8988T (cell line): ENCODE measurements at places on chromosomes 1 and 21.

GRCh38 chr1:66788231-66788939 lies 12.7 kb downstream of the INSL5 start:
- DNase-seq: no peak

DNA sequence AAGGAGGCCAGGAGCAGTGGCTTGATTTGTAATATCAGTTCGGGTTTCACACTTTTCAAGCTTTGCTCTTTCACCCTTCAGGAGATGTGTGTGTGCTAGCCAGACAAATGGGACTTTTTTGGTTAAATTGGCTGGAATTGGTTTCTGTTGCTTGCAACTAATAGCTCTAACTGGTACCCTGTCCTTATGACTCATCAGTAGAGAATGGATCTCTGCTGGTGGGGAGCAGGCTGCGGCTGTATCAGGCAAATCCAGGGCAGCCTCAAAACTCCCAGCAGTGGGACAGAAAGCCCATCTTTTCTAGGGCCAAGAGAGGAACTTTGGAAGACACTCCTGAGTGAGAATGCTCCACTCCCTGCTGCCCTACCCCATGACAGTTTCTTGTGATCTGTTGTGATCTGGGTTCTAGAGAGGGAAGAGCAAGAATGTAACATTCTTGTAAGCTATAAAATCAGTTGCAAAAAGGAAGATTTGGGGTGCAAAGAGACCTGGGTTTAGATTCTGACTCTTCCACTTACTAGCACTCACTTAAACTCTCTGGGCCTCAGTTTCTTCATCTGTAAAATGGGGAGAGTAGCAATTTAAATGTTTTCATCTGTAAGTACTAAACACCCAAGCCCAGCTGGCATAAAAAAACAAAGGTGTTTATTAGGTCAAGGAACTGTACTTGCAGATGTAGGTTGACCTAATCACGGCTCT lies 257.0 kb upstream of the TMEM51 start:
- no peak for DNase-seq

GRCh38 chr1:232635778-232636356 lies 5.9 kb upstream of the SIPA1L2 start:
- DNase-seq: no peak

DNA sequence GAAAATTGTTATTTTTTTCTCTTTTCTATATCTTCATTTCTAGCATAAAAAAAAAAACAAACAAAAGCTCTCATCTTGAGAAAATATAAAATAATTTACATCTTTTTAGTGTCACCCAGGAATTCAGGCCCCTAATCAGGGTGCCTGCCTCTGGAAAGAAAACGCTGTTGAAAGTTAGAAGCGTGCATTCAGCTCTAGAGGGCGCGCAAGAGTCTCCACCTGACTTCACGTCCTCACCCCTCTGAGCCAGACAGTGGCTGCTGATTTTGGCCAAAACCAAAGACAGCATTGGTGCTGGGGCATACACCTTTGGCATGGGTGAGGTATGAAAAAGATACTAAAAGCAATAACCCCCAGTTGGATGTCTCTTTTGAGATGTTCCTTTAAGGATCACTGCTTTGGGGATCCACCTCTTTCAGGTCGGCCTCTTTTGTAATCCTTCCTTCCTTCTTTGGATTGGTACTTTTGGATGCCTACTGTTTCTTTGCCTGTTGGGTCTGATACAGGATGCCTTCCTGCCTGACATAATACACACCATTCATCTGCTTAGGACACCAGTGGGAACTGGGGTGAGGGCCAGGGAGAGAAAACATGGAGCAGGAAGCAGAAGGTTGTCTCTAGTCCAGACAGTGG lies 77.6 kb upstream of the CHRM3 start:
- no peak for DNase-seq

DNA sequence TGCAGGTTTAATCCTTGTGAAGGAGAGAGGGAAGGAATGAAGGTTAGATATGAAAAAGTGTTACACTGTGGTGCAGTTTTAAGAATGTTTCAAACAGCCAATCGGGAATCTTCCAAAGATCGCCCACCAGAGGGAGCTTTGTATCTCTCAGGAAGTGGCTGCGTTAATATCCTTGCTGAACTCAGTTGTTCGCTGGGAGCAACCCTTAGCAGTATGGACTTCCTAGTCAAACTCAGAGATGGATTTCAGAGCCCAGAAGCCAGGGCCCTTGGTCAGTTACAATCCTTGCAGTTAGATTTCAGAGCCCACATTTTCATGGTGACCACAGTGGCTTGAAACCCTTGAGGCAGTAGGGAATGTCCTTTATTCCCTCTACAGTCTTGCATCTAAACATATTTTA lies 136.2 kb downstream of the NTNG1 start:
- DNase-seq: no peak

GRCh38 chr1:201789245-201789644 lies 39.7 kb upstream of the IPO9 start:
- DNase-seq: no peak

DNA sequence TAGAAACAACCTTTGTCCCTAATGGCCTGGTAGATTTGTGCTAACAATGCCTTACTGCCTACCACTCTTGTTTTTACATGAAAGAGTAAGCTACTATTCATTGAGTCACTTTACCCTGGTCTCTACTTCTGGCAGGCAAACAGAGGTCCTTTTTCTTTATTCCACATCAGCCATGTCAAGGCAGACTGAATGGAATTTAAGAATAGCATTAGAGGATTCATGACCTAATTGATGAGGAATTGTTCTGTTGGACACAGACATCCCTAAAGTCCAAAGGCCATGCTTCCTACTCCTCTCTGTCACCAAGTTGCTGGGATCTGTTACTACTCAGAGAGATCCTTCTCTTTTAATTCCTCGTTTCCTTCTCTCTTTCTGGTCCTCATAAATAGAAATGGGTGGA lies 229.1 kb upstream of the ZP4 start:
- no peak for DNase-seq

GRCh38 chr1:201260648-201261311 lies 22.5 kb upstream of the PKP1 start:
- no peak for DNase-seq

GRCh38 chr21:45867671-45868081 lies 113.9 kb upstream of the COL6A1 start:
- DNase-seq: no peak

GRCh38 chr1:154769193-154769895 lies 100.7 kb downstream of the KCNN3 start:
- no peak for DNase-seq

- no peak for DNase-seq
These were observed 23.4 kb downstream of the CACNA1E start for GRCh38 chr1:181506563-181507353.

DNA sequence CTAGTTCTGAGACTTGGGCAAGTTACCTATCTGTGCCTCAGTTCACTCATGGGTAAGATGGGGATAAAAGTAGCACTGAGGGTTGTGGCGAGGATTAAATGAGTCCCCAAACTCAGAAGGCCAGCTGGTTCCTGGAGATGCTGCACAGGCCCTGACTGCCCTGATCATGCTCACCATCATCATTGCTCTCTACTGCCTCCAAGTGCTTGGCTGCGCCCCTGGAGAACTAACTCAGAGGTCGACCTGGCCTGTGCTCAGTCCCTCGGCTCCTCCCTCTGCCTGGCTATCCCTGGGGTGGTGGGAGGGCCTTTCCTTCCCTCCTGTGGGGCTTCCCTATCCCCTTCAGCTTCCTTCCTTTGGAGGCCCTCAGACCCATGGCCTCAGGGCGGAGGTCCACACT lies 5.6 kb downstream of the SLC5A9 start:
- no peak for DNase-seq

- DNase-seq: no peak
These were observed 52.0 kb upstream of the COL11A1 start for GRCh38 chr1:103160281-103160680.

DNA sequence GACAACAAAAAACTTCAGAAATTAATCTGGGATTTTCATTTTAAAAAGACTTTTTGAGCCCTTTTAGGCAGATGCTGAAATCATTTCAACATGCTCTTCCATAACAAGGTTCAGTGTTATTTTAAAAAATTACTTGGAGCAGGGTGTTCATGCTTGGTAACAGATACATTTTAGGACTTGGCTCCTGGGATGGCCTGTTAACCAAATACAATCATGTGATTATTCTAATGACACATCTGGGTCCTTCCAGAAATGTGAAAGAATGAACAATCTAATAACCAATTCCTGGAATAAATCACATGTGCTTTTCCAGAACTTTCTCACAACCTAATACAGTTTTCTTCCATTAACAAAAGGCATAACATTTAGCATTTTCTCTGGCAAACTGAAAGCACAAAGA lies 379.8 kb upstream of the RUNX1 start:
- DNase-seq: no peak

DNA sequence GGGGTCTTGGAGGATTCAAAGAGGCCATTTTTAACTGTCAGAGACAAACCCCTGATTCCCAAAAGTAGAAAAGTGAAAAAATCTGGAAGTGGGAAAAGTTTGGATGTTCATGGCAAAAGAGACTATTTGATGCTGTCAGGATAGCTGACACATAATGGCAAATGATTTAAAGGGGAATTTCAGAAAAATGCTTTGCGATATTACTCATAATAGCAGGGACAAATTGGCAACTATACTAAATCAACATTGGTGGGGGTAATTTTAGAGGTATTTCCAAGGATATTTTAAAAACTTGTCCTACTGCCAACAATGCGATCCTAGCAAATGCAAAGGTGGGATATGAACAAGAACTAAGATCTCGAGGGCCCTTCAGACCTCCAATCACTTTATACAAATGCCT lies 5.3 kb upstream of the GSTM4 start:
- no peak for DNase-seq

- DNase-seq: no peak
These were observed 21.5 kb downstream of the PRKACB start for GRCh38 chr1:84165601-84166000.

GRCh38 chr21:27244776-27245175 lies 277.9 kb upstream of the ADAMTS5 start:
- no peak for DNase-seq

DNA sequence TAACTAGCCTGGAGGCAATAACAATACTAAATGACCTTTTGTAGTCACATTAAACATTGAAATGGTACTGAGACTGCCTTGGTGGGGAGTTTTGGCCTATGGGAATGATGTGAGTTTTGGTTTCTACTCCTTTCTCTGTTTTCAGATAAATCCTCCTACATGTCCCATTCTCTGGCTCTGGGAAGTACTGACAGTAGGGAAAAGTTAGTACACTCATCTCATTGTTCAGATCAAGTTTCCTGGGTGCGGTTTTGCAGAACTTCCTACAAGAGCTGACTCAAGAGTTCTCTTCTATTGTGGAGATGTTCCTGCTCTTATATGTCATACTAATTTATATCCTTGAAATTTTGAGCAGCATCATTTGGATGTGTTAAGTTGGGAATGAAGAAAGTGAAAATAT lies 74.2 kb upstream of the MACF1 start:
- no peak for DNase-seq

DNA sequence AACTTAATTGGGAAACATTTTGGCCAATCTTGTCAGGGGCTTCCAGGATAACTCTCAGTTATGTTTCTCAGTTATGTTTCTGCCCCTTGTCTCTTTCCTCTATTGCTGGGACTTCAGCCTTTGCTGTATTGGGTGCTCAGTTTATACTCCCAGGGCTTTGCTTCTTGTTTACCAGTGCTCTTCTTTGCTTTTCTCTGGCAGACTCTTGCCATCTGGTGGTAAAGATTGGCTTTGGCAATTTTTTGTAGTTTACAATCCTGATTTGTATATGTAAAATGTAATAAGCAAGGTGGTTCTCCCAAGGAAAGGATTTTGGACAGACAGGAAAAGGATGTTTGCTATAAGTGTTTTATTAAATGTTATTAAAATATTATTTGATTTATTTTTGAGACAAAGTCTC lies 37.9 kb downstream of the FABP3 start:
- DNase-seq: peak; percentile 8
